GM12865 (cell line): ENCODE measurements at places on chromosomes 2 and 18.

GRCh38 chr2:216951171-216951570 lies 91.3 kb upstream of the TNP1 start:
- no peak for DNase-seq

GRCh38 chr2:44612276-44612675 lies 250.5 kb downstream of the CAMKMT start:
- DNase-seq, result no peak

DNA sequence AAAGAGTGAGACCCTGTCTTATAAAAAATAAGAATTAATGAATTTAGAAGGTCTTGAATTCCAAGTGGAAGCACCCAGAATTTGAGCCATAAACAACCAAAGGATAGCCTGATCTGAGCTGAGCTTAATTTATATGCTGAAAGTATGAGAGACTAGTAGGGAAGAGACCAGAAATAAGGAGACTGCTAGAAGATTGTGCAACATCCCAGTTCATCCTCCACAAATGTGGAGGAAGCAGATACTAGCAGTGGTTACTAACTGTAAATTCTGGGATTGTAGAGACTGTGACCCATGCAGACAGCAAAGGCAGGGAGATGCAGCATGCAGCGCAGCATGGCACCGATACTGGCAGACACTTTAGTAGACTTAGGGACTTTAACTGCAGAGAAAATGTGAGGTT lies 1.5 kb upstream of the SULT1C2 start:
- no peak for DNase-seq

DNA sequence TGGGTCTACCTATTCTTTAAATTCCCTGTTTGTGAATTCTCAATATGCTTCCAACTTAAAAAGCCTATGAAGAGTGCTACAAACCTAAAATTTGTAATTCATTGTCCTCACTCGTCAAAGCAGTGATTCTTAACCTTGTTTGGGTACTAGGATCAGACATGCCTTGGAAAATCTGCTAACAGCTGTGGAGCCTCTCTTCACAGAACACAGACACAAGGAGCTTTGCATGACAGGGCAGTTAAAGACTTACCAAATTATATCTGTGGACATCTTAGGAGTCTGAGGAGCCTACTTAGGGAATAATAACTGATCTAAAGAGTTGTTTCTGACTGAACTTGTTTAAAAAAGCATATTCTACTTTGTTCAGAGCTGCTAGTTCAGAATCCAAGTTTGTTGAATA lies 38.1 kb downstream of the TMEM87B start:
- no peak for DNase-seq

- no peak for DNase-seq
These were observed 30.2 kb downstream of the NYAP2 start for GRCh38 chr2:225429717-225430116.

DNA sequence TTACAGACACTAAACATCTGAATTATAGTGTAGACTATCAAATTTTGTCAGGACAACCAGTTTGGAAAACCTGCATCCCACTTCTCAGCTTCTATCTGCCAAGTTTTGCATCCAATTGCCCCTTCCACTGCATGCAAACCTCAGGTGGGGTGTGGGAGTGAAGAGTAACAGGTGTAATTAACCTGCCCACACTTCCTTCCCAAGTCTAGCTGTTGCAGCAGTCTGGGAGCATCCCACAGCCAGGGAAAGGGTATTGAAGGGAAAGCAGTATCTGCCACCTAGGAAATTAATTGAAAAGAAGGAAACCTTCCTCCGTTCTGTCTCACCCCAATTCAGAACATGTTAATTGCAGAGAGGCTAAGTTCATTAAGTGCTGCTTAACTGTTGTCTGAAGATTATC lies 189.9 kb downstream of the NCKAP5 start:
- no peak for DNase-seq

- no peak for DNase-seq
These were observed 41.6 kb downstream of the LBH start for GRCh38 chr2:30272761-30273573.

GRCh38 chr2:241268716-241269445 lies 46.6 kb downstream of the HDLBP start:
- DNase-seq, result no peak

DNA sequence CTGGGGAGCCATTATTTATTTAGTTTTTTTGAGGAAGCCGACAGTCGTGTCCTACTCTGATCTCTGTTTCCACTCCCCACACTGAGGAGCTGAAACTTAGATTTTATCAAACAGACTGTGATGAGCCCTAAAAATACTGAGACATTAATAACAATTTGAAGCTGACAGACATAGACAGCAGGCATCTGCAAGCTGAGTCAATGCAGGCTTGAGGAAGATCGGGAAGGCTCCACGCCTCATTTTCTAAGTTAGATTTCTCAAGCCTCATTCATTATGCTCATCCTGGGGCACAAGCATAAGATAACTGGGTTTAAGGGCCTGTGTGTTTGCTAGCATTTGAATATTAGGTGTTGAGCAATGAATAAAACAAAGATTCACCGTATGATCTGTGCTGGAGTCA lies 26.3 kb downstream of the EFR3B start:
- no peak for DNase-seq

GRCh38 chr18:2180586-2180985 lies 390.7 kb downstream of the METTL4 start:
- no peak for DNase-seq

GRCh38 chr18:26548415-26549262 lies at the start of gene KCTD1:
Gene KCTD1 (minus strand): TSS chr18:26548553. CDS start chr18:26548536, 17 bp downstream.
- DNase-seq, result peak; percentile 93

DNA sequence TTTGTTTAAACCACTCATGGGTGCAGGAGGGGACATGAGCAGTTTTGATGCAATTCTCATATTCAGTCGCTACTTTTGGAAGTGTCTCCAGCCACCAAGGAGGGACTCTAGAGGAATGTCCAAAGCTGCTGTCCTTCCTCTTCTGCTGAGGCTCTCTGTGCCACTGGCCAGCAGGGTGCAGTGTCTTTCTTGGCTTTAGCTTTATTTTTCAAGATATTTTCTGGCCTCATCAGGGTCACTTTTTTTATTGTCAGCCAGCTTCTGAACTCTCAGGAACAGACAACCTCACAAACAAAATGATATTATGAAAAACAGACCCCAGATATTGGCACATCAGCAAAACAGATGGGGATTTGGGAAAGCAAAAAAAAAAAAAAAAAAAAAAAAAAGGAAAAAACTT lies 289.3 kb upstream of the ZSWIM2 start:
- peak; percentile 37 for DNase-seq

DNA sequence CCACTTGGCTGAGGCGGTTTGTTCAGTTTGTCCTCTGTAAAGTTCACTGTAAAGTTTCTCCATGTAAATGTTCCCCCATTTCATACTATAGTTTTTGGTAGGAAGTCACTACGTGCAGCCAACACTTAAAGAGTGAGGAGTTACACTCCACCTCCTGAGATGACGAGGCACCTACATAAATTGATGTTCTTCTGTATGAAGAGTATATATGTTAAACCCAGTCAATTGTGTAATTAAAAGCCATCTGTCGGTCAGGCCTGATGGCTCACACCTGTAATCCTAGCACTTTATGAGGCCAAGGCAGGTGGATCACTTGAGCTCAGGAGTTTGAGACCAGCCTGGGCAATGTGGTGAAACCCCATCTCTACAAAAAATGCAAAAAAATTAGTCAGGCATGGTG lies 7.6 kb downstream of the PIGN start:
- no peak for DNase-seq

GRCh38 chr2:193894081-193894480 lies 1699.3 kb upstream of the TMEFF2 start:
- DNase-seq, result no peak

DNA sequence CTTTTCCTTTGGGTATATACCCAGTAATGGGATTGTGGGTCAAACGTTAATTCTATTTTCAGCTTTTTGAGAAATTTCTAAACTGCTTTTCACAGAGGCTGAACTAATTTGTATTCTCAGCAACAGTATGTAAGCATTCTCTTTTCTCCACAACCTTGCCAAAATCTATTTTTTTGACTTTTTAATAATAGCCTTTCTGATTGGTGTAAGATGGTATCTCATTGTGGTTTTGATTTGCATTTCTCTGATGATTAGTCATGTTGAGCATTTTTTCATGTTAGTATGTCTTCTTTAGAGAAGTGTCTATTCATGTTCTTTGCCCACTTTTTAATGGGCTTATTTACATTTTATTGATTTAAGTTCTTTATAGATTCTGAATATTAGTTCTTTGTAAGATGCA lies 145.5 kb downstream of the TRABD2A start:
- DNase-seq, result no peak

DNA sequence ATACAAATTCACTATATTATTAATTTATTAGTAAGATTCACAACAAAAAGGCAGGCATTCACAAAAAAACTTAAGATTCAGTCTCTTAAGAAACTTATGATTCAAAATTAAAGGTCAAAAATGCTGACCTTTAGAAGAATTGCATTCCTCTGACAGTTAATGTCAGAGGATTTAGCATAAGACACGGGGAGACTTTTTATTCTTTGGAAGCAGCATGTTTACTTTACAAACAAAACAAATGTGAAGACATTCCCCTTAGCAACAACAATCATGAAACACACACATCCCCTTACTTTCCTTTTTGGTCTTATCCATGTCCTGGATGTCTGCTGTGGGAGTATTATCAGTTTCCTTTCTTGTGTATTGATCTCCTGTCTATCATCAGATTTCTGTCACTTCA lies 117.1 kb downstream of the RAD51AP2 start:
- DNase-seq, result no peak

DNA sequence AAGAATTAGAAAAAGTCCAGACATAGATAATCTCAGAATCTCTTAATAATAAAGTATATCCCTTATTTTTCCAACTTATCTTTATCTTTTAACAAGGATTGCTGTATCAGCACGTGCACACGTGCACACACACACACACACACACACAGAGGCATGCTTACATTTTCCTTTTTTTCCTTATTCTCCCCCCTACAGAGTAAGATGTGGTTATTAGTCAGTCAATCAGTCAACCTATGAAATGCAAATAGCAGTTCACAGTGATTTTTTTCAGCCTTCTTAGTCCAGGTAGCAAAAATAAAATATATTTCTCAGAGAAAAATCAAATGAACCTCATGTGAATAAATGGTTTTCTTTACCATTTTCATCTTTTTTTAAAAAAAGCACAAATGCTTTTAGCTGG lies 506.2 kb upstream of the SLC39A10 start:
- no peak for DNase-seq

DNA sequence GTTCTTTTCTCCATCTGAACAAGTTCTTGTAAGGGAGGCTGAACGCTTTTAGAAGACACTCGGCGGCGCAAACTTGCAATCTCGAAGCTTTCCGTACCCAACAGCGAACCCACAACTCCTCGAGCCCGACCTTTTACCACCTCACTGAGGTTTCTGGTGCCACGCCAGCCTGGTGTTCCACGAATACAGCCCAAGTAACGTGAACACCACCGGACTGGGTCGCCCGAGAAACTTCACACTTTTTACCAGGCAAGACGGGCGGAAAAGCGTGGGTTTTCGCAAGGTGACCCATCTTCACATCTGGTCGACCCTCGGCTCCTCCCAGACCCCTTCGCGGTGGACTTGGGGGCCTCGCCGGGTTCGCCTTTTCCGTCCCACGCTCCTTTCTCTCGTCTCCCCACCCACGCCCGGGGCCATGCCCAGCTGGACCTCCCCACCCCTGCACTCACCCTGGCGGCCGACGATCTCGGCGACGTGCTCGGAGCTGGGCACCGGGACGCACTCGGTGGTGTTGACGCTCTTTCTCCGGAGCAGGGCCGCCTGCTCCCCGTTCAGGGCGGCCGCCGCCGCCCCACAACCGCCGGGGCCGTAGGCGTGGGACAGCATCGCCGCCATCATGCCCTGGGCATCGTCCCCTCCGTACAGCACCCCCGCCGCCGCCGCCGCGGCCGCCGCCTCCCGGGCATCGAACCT lies 1.2 kb downstream of the MEX3C start:
- peak; percentile 46 for DNase-seq

- peak; percentile 12 for DNase-seq
These were observed 141.8 kb downstream of the ACKR3 start for GRCh38 chr2:236711440-236711839.
